ENCODE measurements at places on chromosomes 11 and 22. TPM values are rescaled to one million over a fixed set of nuclear protein-coding genes. Genes with fewer than 3 reads are reported as not detected.

GRCh38 chr11:47415949-47416472 is 7.6 kb downstream of the SLC39A13 start:
- no peak overlapping the region for H3K4me3 ChIP-seq
- H3K27ac ChIP-seq = peak overlapping the region; percentile 58
- DNase-seq = no peak

- no peak overlapping the region for H3K4me3 ChIP-seq
- H3K36me3 ChIP-seq = no peaks in the 10 kb centered on the region
- no peaks in the 10 kb centered on the region for H3K27me3 ChIP-seq
- no peaks in the 10 kb centered on the region for H3K4me1 ChIP-seq
- DNase-seq = no peak
Measured at GRCh38 chr11:70140711-70141485, 62.2 kb upstream of the FADD start.

SMTNL1 gene
- not detected for total RNA-seq

DNA sequence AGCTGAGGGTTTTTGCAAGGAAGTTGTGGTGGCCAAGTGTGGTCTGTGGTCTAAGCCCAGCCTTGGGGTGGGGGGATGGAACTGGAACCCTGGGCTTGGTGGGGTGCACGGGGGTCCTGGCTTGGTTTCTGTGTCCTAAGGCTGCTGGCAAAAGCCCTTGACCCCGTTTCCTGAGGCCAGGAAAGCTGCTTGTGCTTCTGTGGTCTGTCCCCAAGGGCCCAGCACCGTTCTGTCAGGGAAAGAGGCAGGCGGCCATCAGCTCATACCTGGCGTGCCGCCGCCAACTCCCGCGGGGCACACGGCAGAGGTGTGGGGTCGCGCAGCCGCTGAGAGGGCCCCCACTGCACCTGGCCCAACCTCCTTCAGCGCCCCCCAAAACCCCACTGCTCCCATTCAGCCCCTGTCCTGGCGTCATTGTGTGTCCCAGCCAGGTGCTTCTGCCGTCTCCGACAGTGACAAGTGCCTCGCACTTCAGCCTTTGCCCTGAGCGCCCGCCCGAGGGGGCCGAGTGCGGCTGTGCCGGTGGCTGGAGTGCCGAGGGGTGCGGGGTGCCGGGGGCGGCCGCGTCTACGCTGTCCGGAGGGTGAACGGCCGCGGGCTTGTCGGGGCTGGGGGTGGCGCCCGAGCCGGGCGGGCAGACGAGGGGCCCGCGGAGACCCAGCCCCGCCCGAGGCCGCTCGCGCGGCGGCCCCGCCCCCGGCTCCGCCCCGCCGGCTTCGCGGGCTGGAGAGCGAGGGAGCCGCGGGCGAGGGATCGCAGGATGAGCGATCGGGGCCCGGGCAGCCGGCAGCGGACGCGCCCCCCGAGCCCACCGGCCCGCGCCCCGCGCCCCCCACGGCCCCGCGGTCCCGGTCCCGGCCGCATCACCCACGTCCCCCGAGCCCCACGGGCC is at the start of gene CNIH2:
CNIH2 (plus strand) TSS at position 705 of the 892 bp plus-strand sequence. CDS start 282 bp downstream, outside the sequence.
- H3K36me3 ChIP-seq = no peaks in the 10 kb centered on the region
- H3K4me3 ChIP-seq = peak within 1 kb of the TSS; percentile 34
- H3K27ac ChIP-seq = peak within 1 kb of the TSS; percentile 83
- no peaks in the 10 kb centered on the region for H3K27me3 ChIP-seq

GRM5 gene
- total RNA-seq = 0.53 TPM

PLXNB2 gene
- total RNA-seq = 302 TPM

DNA sequence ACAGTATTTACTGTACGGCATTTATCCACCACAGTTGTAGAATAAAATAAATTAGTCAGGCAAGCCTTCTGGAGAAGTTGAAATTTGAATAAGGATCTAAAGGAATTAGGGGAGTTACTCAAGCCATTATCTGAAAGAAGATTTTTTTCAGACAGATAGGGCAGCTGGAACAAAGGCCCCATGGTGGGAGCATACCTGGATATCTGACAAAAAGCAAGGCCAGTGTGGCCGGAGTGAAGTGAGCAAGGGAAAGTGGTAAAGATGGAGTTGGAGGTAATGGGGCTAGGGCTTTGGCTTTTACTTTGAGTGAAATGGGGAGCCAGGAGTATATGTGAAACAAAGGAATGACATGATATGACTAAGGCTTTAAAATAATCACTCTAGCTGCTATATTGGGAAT is 45.7 kb upstream of the PSMA1 start:
- no peak overlapping the region for H3K4me3 ChIP-seq
- DNase-seq = no peak
- H3K27me3 ChIP-seq = no peaks in the 10 kb centered on the region

DNA sequence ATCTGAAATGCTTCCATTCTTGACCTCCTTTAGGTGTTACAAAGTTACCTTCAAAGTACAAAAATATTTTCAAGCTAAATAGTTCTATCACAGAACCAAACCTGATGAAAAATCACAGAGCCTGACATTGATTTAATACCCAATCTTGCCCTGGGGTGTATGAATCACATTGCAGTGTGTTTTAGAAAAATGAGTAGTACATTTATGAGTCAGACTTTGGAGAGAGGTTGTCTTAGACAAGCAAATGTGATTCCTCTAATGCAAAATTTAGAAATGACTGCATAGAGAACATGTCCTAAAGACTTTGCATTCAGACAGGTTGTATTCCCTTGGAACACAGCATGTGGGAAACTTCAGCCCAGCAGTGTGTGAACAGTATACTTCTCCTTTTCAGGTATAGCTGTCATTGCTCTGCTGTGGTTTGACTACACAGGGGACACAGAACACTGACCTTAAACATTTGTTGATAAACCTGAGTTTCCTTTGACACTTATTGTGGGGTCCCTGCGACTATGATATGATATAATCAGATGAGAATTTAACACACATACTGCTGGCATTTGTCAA is 972.1 kb downstream of the JRKL start:
- H3K27ac ChIP-seq = no peak overlapping the region
- no peaks in the 10 kb centered on the region for H3K4me1 ChIP-seq
- no peaks in the 10 kb centered on the region for H3K27me3 ChIP-seq
- H3K36me3 ChIP-seq = no peaks in the 10 kb centered on the region

GRCh38 chr11:111347002-111347722 is 31.9 kb downstream of the POU2AF1 start:
- H3K4me1 ChIP-seq = no peaks in the 10 kb centered on the region
- H3K27me3 ChIP-seq = no peaks in the 10 kb centered on the region
- no peak overlapping the region for H3K4me3 ChIP-seq
- no peak overlapping the region for H3K27ac ChIP-seq
- no peaks in the 10 kb centered on the region for H3K36me3 ChIP-seq
- DNase-seq = no peak

DNA sequence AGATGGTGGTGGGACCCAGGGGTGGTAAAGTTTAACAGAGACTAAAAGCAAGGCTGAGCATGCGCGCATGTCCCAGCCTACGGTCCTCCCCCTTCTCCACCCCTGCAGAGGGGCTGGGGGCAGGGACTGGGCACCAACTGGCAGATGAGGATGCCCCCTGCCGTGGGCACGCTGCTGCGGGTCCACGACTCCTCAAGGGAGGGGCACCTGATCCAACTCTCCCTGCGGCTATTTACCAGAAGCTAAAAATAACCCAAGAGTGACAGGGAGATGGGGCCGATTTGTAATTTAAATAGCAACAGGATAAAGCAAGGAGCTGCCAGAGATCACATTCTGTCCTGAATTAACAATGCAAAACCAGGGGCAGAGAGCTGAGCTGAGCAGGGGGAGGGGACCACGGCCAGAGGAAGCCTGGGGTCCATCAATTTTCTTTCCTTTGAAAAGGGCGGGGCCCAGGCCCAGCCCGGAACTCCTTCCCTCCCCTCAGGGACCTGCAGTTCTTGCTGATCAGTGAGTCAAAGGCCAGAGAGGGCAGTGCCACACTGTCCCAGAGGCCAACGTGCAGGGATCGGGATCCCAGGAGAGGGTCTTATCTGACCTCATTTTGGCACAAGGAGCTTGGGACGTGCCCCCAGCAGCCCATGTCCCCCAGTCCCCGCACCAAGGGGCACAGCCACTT is 8.1 kb upstream of the DGKZ start:
- no peaks in the 10 kb centered on the region for H3K36me3 ChIP-seq
- no peaks in the 10 kb centered on the region for H3K27me3 ChIP-seq
- peak overlapping the region; percentile 8 for H3K4me3 ChIP-seq
- H3K4me1 ChIP-seq = no peaks in the 10 kb centered on the region

XNDC1N gene
- total RNA-seq = 24.0 TPM

GRCh38 chr11:35141571-35141971 is 2.6 kb downstream of the CD44 start:
- peak; percentile 64 for DNase-seq
- H3K27me3 ChIP-seq = no peaks in the 10 kb centered on the region
- H3K27ac ChIP-seq = peak overlapping the region; percentile 92
- peaks cover 33% of the 10 kb centered on the region for H3K4me1 ChIP-seq
- peak overlapping the region; percentile 77 for H3K4me3 ChIP-seq

DNA sequence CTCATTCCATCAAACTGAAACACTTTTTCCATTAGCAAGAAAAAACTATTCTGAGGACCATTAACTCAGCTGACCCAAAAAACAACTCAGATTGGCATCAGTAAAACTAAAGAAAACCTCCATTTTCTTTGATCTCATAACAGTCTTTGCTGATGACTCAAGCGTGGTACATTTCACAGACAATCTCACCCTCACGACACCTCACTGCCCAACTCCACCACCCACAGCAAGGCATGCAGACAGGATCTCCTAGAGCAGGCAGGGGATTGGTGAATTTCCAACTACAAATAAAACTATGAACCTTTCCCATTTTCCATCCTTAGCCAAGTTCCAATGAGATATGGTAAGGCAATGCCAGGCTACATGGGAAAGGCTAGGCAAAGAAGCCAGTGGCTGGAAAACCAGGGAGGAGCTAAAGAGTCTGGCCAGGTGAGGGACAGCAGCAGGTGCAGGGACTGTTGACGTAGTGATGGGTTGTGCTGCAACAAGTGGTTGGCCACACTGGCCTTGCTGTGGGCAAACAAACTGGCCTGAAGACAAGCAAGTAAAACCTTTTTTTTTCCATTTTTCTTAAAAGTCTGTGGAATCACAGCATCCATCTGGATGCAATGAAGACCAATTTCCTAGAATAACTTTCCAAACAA is 97.2 kb downstream of the SERGEF start:
- H3K27me3 ChIP-seq = no peaks in the 10 kb centered on the region
- no peak overlapping the region for H3K27ac ChIP-seq
- H3K4me3 ChIP-seq = no peak overlapping the region
- no peaks in the 10 kb centered on the region for H3K36me3 ChIP-seq
- no peaks in the 10 kb centered on the region for H3K4me1 ChIP-seq
- no peak for DNase-seq

GRCh38 chr11:765025-765801 is 12.1 kb downstream of the GATD1 start:
- no peak overlapping the region for H3K4me3 ChIP-seq
- no peaks in the 10 kb centered on the region for H3K27me3 ChIP-seq
- H3K4me1 ChIP-seq = no peaks in the 10 kb centered on the region
- DNase-seq = peak; percentile 56
- H3K36me3 ChIP-seq = peaks cover 60% of the 10 kb centered on the region

DNA sequence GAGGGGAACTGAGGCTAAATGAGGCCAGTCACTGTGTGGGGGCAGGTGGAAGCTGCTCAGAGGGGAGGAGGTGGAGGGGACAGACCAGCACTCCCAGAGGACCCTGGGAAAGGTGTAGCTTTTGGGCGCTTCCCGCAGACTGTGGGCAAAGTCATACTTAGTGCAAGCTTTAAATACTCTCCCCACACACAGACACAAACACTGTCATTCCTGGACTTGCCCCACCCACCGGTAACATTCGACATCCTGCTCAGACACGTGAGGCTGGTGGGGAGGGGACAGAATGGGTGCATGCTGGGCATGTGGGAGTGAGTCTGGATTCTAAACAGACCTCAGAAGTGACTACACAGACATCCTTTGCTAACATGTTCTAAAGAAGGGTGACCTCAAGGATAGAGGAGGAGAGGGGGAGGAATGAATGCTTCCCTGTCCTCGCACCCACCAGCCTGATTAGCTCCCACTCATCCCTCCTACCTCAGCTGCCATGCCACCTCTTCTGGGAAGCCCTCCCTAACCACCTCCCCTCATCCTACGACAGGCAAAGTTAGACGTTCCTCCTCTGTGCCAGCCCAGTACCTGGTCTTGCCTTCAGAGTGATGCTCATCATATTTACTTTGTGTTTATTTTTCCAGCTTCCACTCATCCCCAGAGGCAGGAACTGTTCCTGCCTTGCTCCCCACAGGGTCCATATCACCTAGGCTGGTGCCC is 22.2 kb downstream of the TSKU start:
- no peaks in the 10 kb centered on the region for H3K36me3 ChIP-seq
- no peak overlapping the region for H3K4me3 ChIP-seq
- no peak overlapping the region for H3K27ac ChIP-seq
- no peaks in the 10 kb centered on the region for H3K4me1 ChIP-seq
- H3K27me3 ChIP-seq = no peaks in the 10 kb centered on the region
- DNase-seq = peak; percentile 41

GRCh38 chr11:27520226-27520625 is 13.7 kb upstream of the LIN7C start:
- H3K36me3 ChIP-seq = no peaks in the 10 kb centered on the region
- H3K4me3 ChIP-seq = no peak overlapping the region
- H3K27me3 ChIP-seq = no peaks in the 10 kb centered on the region
- no peak overlapping the region for H3K27ac ChIP-seq
- no peaks in the 10 kb centered on the region for H3K4me1 ChIP-seq

MS4A1 gene
- total RNA-seq = 3.2 TPM

DNA sequence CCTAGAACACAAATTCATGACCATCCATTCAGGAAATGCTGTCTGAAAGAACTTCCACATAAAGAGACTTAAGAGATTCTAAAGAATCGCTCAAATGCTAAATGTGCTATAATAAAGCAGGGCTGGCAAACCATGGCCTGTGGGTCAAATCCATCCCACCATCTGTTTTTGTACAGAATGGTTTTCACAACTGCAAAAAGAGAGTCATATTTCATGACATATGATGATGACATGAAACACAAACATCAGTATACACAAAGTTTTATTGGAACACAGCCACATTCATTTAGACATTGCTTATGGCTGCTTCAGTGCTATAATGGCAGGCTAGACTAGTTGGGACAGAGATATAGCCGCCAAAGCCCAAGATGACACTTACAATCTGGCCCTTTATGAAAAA is 85.1 kb downstream of the RRAS2 start:
- DNase-seq = no peak
- no peaks in the 10 kb centered on the region for H3K36me3 ChIP-seq
- H3K4me3 ChIP-seq = no peak overlapping the region
- H3K4me1 ChIP-seq = peaks cover 4% of the 10 kb centered on the region
- no peaks in the 10 kb centered on the region for H3K27me3 ChIP-seq
- H3K27ac ChIP-seq = no peak overlapping the region

RASL10A gene
- total RNA-seq = not detected

GRCh38 chr22:25282346-25282670 is 62.9 kb downstream of the CRYBB2 start:
- H3K27me3 ChIP-seq = no peaks in the 10 kb centered on the region
- H3K27ac ChIP-seq = no peak overlapping the region
- no peak for DNase-seq
- no peaks in the 10 kb centered on the region for H3K36me3 ChIP-seq
- H3K4me1 ChIP-seq = peaks cover 6% of the 10 kb centered on the region

GRCh38 chr11:9530901-9531625 is 42.4 kb upstream of the WEE1 start:
- no peak for DNase-seq
- no peaks in the 10 kb centered on the region for H3K4me1 ChIP-seq
- no peaks in the 10 kb centered on the region for H3K27me3 ChIP-seq
- no peaks in the 10 kb centered on the region for H3K36me3 ChIP-seq

Data from Peyer's patch (tissue), 4 donors.